ENCODE measurements at places on chromosomes 2 and 18. TPM values are rescaled to one million over a fixed set of nuclear protein-coding genes. Genes with fewer than 3 reads are reported as not detected.
A peak's percentile ranks its signal among the peaks of the same experiment; 100 is the strongest.

Gene CKAP2L
- not detected for total RNA-seq

DNA sequence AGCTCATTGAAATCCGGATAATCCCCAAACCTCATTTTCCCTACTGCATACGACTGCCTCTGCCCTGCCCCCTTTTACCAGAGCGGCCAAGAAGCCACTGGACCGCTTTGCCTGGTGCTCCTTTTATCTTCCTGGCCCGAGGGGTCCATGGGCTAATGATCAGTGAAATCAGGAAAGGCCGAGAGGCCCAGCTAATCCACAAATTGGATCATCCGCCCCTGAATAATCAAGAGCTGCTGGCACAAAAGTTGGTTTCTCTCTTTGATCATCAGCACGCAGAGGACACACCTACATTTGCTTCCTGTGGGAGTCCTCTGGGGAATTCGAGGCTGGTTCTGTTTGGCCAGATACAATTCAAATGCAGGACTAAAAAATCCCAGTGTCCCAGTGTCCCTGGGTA, 144.5 kb downstream of the INSIG2 start:
- DNase-seq, result no peak

GRCh38 chr18:13611142-13611600, 115.2 kb downstream of the FAM210A start:
- no peak for DNase-seq

Gene TDRD15
- 0.63 TPM for total RNA-seq

GRCh38 chr2:216279459-216279858, 92.8 kb downstream of the MARCHF4 start:
- no peak for DNase-seq

- DNase-seq, result no peak
Observed at GRCh38 chr2:207160115-207160514, 5.6 kb downstream of the KLF7 start.

- no peak for DNase-seq
Observed at GRCh38 chr2:148627224-148627623, 17.3 kb upstream of the EPC2 start.

GRCh38 chr2:23523373-23524260, 138.6 kb downstream of the KLHL29 start:
- no peak for DNase-seq

DNA sequence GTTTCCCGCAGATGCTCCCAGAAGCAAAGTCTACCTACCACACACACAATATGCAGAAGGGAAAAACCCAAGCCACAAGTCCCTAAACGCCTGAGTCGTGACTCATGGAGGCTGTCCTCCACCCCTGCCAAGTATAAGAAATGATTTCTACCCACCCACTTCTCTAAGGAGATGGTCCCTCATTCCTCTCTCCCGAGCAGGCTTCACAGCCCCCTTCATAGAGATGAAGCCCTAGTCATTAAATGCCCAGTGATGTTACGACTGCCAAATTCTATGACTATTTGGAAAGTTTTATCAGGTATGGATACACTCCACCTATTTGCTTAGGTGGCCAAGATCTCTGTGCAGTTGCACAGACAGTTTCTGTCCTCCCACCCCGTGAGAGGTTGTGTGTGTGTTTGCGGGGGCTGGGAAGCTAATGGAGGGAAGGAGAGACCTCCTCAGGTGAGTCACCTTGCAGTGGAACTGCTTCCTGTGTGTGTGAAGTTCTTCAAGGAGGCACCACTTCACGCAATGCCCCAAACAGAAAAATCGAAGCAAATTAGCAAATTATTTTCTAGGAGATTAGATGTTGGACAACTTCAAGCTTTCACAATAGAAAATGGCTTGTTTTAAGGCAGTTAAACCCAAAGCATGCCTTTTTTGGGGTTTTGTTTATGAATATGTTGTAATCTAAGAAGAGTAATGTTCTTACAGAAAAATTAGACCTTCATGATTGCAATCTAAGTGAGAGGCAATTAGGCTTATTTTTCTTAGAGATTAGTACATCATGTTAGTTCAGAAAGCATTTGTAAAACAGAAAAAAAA, 175.2 kb downstream of the TGIF1 start:
- DNase-seq, result peak; percentile 35

DNA sequence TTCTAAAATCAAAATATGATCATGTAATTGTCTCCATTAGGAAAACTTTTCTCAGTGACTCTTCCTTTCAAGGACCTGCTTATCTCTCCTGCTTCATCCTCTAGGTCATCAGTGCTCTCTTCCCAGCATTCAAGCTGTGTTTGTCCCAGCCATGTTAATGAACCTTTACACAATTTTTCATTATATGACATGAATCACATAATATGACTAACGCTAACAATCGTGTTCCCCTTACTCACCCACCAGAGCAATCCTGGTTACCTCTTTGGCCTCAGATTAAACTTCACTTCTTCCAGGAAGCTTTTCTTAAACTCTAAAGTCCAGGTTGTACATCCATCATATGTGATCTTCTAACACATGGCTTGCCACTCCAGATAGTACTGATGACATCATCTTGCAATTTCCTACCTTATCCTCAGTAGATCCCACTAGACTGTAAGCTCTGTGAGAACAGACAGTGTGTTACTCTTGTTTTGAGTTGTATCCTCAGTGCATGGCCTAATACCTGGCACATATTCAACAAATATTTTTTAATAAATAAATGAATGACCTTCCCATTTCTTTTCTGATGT, 882.9 kb upstream of the ZEB2 start:
- no peak for DNase-seq

Gene EVX2
- total RNA-seq, result not detected

DNA sequence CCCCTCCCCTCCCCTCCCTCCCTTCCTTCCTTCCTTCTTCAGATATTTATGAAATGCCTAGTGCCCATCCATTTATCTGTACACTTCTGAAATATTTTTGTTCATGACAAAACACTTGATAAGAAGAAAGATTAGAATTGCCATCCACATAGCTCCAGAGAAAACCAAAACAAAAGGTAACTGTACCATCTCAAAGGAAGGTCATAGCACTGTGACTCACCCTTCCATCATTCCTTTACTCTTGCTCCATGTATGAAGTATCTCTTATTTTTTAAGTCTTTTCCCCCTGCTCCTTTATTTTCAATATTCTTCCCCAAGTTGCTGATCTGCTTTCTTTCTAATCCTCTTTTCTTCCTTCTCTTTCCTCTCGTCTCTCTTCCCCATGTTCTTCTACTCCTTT, 9.9 kb downstream of the CNTNAP5 start:
- no peak for DNase-seq

- DNase-seq, result no peak
Observed at GRCh38 chr2:216584112-216584511, 49.1 kb upstream of the IGFBP2 start.

Gene DSG2
- total RNA-seq, result 6.6 TPM

GRCh38 chr2:46181789-46182530, 115.2 kb upstream of the EPAS1 start:
- DNase-seq, result no peak

- no peak for DNase-seq
Observed at GRCh38 chr2:54767921-54768320, 44.5 kb downstream of the EML6 start.

Gene ZDBF2
- total RNA-seq, result 12.2 TPM

Gene DSG1
- not detected for total RNA-seq

Gene CCDC74B
- 7.2 TPM for total RNA-seq

DNA sequence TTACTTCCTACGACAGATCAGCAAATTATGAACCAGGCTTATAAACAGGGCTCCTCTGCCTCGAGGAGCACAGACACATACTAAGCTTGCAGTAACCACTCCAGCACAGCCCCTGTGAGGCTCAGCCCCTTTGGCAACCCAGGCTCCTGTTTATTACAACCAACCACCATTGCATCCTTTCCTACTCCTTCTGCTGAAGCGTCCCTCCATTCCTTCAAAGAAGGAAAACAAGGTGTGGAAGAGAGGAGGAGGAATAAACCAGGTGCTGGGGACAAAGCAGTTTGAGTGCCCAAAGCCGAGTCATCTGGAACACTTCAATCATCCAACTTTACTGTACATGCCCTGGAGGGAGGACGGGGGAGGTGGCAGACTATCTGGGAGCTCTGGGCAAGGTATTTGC, 87.2 kb upstream of the MGAT4A start:
- DNase-seq, result no peak

- DNase-seq, result no peak
Observed at GRCh38 chr2:197908990-197909776, 104.8 kb downstream of the PLCL1 start.

- no peak for DNase-seq
Observed at GRCh38 chr2:159119652-159120257, 151.3 kb downstream of the TANC1 start.

Gene CD207
- not detected for total RNA-seq

DNA sequence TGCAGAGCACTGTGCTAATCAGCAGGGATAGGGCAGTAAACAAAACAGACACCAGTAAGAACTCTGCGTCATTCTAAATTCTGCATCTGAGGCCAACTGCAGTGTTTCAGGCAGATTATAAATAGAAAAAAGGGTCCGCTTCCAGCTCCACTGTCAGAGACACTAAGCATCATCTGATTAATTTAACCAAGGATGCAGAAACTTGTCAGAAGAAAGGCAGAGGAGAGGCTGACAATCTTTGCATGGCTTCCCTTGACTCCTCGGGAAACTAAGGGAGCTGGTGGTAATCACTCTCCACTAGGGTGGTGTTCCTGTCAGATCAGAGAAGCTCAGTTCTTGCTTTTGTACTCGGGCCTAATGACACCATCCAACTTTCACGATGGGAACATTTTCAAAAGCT, 123.5 kb downstream of the DNAH6 start:
- no peak for DNase-seq

Gene SERPINB5
- not detected for total RNA-seq

DNA sequence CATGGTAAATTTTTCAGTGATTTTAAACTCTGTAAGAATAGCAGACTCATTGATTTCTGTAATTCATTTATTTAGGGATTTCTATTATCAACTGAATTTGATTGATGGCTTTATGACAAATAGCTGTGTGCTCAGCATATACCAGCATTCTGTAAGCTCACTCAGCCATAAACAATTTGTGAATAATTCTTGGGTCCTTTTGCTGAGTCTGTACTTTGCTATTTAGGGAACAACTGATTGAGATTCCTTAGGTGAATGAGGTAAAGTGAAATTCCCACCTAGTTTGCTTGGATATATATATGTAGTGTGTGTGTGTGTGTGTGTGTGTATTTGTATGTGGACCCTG, 76.7 kb upstream of the CAVIN2 start:
- no peak for DNase-seq

Gene CNRIP1
- 38.2 TPM for total RNA-seq

Data from tibial nerve (tissue), 4 donors.